ENCODE measurements at places on chromosomes 11 and 22.

DNA sequence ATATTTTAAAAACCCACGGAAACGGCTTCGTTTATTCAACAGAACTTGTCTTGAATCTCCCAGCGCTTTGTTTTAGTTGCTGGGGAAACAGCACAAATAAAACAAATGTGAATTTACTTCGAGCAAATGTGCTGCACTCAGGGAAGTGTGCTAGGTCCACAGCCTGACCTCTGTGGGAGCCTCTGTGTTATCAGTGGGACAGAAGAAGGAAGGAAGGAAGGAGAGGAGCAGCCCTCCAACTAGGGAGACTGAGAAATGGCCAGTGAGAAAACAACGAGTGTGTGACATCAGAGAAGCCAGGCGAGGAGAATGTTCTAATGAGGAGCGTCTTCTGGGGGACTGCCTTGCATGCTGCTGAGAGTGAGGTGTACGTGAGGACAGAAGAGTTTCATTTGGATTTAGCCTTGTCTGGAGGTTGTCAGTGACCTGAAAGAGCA is 42.7 kb downstream of the PPP6R3 start:
- no peak for DNase-seq

DNA sequence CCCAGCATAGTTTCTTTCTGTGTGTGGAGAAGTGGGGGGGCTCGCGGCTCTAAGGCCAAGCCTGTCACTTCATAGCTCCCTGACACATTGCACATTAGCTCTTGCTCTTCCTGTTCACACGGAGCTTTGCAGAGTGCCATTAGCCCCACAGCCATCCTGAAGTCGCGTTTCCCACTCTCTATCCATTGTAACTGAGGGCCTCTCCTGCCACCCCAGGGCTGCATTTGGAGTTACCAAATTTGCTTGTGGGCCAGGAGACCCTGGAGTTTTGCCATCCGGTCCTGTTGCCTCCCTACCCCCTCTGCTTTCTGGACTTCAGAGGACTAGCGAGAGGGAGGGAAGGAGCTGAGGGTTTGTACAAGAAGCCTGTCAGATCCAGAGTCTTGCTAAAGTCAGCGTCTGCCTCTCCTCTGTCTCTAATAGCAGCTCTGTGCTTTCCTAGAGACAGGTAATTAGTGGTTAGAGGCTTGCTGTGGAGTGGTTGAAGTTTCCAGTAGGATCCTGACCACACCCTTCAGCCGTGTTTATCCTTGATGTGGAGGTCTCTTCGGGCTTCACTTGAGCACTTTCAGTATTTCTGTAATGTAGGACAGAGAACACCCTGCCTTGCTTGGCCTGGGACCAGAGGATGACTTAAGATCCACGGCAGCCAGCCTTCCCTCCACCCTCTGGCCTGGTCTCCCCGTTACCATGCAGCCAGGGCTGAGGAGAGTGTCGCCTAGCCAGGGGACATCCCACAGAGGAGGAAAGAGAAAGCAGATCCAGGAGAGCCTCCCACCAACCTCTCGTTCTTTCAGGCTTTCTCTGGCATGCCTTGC is 14.1 kb downstream of the DCPS start:
- no peak for DNase-seq

- DNase-seq, result no peak
These were observed 40.9 kb downstream of the ATG13 start for GRCh38 chr11:46658259-46658658.

DNA sequence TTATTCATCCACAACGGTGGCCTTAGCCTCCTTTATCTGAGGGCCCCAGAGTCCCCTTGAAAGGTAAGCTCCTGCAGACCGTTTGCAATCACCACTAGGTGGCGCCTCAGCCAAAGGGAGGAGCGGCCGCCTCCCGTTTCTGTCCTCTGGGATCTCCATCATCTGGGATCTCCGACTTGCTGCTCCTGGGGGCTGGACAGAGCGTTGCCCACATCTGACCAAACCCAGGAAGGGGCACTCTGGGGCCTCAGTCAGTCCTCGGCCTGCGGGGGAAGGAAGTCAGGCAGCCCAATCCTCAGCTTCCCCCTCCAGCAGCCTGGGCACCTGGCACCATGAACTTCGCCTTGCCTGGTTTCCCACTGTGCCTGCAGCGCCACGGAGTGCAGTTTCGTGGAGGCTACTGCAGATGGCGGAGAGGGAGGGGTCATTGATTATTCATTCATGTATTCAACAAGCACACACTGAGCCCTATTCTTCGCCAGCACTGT is 23.5 kb downstream of the TP53I11 start:
- peak; percentile 83 for DNase-seq

GRCh38 chr11:82046778-82047177 is 686.9 kb downstream of the FAM181B start:
- DNase-seq, result no peak

- DNase-seq, result no peak
These were observed 100.6 kb downstream of the PHF21B start for GRCh38 chr22:44909241-44909640.

- DNase-seq, result no peak
These were observed 89.7 kb upstream of the SHANK2 start for GRCh38 chr11:71342116-71342515.

DNA sequence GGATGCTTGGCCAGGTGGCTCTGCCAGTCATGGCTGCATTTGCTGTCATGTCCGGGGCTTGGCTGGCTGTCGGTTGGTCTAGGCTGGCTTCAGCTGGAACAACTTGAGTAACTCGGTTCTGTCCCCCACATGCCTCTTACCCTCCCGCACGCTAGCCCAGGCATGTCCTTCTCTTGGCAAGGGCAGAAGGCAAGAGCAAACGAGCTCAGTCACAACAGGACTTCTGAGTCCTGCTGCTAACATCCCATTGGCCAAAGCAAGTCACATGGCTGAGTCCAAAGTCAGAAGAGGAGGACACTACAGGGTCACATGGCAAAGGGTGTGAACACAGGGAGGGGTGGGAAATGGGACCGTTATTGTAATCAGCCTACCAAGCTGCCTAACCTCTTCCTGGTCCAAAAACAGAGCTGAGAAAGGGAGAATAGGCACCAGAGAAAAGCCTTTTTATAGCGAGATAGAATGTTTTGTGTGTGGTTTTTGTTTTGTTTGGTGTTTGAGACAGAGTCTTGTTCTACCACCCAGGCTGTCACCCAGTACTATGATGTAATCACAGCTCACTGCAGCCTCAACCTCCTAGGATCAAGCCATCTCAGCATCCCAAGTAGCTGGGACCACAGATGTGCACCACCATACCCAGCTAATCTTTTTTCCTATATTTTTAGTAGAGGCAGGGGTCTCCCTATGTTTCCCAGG is 81.9 kb downstream of the MN1 start:
- DNase-seq, result no peak

DNA sequence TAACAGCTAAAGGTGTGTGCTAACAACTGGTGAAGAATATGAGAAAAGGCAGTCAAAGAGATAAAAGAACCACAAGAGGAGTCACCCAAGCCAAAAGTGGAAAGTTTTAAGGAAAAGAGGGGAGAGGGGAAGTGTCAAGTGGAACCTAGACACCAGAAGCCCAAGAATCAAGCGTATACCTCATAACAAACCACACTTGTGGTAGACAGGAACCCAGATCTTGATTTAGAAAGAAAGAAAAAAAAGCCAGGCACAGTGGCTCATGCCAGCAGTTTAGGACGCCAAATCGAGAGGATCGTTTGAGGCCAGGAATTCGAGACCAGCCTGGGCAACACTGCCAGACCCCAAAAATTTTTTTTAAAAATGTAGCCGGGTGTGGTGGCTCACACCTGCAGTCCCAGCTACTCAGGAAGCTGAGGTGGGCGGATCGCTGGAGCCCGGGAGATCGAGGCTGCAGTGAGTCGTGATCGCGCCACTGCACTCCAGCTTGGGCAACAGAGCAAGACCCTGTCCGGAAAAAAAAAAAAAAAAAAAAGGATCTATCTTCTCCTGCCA is 877 bp downstream of the SLC25A17 start:
- no peak for DNase-seq

GRCh38 chr11:58770627-58771457 is 39.1 kb upstream of the GLYAT start:
- DNase-seq, result no peak

DNA sequence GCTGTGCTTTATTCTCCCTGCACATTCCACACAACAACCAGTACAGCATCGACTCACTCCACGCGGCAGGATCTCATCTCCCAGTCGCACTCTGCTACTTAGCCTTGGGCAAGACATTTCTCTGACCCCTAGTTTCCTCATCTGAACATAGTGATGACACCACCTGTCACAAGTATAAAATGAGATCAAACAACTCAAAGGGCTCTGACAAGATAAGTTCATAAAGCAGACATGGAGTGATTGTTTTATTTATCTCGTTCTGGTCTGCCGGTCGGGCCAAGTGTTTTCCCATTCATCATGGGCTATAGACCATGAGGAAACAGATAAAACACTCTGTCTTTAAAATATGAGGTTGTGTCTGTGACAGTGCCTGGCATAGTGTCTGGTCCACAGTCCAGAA is 35.0 kb downstream of the DSCAML1 start:
- no peak for DNase-seq

- no peak for DNase-seq
These were observed 184.1 kb upstream of the SYT13 start for GRCh38 chr11:45470151-45470793.

GRCh38 chr11:113528982-113529381 is 53.8 kb upstream of the DRD2 start:
- DNase-seq, result no peak
